ENCODE measurements at places on chromosomes 1 and 21.

- no peak for DNase-seq
Observed at GRCh38 chr1:147622731-147623130, 47.6 kb downstream of the ACP6 start.

DNA sequence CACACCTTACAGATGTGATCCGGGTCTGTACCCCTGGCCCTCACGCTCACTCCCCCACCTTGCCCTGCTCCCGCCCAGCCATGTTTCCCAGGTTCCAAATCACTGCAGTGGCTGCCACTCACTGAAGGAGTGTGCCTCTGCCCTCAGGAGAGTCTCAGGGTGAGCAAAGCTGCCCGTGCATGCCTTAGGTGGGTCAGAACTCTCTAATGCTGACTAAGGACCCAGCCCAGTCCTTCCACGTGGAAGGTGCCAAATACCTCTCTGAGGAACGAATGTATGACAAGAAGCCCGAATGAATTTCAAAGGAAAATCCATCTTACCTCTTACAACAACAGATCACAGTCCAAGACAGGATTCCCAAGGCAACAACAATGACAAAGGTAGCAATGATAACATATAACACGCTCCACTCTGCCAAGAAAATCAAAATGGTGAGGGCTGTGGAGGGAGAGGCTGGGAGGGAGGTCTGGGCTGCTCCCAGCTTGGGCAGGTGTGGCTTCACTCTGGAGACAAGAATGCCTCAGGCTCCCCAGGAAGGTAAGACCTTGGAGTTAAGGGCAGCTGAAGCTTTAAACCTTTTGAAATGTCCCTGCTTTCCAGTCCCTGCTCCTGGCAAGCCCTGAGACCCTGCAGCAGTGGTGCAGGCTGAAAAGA lies 115.2 kb downstream of the KIAA0319L start:
- no peak for DNase-seq

- no peak for DNase-seq
Observed at GRCh38 chr1:234912548-234913277, 215.9 kb downstream of the TOMM20 start.

DNA sequence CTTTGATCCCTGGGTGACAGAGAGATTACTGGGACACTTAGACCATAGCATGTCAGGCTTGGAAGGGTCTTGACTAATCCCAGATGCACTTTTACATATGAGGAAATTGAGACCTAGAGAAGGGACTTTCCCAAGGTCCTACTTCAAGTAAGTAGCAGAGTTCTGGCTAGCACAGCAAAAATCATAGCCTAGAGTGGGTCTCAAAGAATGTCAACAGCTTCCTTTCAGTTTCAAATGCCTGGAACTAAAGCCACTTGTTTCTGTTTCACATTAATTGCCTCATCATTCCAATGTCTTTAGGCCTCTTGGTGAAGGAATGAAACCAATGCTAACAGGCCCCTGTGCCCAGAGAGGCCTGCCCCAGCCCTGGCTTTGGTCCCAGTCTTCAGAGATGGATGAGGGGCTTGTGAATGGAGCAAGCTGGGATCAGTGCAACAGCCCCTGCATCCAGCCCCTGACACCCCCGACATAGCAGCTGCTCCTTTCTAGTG lies 26.6 kb downstream of the ATF3 start:
- no peak for DNase-seq

- DNase-seq = no peak
Observed at GRCh38 chr1:233865902-233866301, 38.6 kb upstream of the SLC35F3 start.

- no peak for DNase-seq
Observed at GRCh38 chr1:117535821-117536220, 70.0 kb upstream of the TENT5C start.

DNA sequence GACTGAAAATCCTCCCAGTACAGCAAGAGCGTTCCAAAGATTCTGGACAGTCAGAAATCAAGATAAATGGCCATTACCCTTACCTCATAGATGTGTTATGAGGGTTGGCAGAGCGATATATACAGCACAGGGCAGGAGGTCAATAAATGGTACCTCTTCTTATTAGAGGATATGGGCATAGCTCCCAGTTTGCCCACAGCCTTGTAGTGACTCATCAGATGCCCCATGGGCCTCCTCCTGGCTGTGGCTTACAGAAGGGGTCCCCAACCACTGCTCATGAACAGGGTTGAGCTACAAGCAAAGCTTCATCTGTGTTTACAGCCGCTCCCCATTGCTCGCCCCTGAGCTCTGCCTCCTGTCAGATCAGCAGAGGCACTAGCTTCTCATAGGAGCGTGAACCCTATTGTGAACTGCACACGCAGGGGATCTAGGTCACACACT lies 7.3 kb upstream of the IFNGR2 start:
- DNase-seq = peak; percentile 25

DNA sequence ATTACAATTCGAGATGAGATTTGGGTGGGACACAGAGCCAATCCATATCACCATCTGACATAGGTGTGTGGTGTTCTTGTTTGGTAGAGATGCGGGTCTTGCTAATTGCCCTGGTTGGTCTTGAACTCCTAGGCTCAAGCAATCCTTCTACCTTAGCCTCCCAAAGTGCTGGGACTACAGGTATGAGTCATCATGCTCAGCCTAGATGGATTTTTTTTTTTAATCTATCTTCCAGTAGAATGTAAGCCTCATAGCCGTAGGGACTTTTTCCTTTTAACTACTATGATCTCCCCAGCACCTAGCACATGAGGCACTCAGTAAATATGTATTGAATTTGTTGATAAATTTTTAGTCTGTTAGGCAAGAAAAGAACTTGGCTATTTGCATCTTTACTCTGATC lies 94.6 kb upstream of the TENT5C start:
- DNase-seq = no peak

DNA sequence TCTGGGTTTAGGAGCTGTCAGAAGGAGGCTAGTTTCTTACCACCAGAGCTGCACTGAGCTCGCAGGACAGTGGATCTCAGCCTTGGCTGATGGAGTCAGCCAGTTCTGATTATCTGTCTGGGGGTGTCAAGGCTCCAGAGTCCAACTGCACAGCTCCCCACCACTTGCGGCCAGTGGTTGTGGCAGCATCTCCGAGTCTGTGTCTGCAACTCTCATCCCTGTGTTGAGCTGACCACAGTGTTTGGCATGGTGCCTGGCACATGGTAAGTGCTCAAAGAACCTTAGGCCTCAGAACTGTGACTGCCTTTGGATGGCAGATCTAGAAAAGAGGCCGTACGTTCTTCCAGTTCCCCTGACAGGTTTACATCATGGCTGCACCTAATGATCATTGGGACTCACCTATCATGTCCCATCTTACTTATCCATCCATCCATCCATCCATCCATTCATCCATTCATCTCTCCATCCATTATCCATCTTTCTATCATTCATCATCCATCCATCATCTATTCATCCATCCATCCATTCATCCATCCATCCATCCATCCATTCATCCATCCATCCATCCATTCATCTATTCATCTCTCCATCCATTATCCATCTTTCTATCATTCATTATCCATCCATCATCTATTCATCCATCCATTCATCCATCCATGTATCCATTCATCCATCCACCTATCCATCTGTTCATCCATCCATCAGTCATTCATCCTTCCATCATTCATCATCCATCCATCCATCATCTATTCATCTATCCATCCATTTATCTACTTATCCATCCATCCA lies 114.5 kb downstream of the CRYAA start:
- DNase-seq = no peak

DNA sequence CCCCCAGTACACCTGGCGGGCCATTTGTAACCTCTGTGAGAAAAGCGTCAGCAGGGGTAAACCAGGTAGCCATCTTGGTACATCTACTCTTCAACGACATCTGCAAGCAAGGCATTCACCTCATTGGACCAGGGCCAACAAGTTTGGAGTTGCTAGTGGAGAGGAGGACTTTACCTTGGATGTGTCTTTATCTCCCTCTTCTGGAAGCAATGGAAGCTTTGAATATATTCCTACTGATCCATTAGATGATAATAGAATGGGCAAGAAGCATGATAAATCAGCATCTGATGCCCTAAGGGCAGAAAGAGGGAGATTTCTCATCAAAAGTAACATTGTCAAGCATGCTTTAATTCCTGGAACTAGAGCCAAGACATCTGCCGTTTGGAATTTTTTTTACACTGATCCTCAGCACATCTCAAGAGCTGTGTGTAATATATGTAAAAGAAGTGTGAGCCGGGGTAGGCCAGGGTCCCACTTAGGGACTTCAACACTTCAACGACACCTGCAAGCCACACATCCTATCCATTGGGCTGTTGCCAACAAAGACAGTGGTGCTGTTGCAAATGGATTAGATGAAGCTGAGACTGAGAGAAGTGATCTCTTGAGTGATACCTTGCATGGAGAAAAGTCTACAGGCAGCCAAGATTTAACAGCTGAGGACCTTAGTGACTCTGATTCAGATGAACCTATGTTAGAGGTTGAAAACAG lies 2.7 kb downstream of the ZBED6 start:
- DNase-seq = no peak

GRCh38 chr1:216221260-216221700 lies 202.0 kb downstream of the USH2A start:
- peak; percentile 52 for DNase-seq

DNA sequence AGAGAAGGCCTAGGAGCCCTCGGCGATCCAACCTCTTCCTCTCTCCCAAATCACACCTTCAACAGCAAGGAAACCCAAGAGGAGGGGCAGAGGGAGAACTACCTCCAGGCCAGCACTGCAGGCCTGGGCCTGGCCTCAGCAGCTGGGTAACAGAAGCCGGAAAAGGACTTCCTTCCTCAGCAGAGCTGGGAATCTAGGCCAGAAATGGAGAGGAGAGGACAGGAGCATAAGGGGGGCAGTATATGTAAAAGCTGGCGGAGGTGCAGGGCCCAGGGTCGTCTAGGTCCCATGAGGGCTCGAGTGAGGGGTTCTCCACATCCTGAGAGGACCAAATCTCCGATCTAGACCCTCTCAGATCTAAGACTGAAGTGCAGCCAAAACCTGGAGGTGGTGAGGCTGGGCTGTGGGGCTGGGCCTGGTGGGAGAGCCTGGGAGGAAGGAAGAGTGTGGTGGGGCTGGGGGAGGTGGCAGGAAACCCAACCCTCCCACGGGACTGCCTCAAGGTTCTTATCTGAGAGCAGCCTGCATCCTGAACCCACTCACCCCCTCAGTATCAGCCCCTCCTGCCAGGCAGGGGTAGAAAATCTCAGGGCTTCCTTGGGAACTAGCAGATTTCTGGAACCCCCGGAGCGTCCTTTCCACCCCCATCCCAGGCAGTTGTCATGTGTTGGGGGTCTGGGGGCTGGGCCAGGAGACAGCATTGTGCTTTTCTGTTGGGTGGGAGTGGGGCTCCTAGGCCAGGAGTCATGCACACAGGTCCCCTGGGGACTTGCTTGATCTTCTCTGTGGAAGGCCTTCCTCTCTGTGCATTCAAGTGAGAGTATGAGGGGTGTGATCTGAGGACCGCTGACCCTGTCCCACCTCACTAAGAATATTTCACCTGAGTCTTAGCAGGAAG lies 33.0 kb downstream of the PIK3C2B start:
- DNase-seq = no peak

DNA sequence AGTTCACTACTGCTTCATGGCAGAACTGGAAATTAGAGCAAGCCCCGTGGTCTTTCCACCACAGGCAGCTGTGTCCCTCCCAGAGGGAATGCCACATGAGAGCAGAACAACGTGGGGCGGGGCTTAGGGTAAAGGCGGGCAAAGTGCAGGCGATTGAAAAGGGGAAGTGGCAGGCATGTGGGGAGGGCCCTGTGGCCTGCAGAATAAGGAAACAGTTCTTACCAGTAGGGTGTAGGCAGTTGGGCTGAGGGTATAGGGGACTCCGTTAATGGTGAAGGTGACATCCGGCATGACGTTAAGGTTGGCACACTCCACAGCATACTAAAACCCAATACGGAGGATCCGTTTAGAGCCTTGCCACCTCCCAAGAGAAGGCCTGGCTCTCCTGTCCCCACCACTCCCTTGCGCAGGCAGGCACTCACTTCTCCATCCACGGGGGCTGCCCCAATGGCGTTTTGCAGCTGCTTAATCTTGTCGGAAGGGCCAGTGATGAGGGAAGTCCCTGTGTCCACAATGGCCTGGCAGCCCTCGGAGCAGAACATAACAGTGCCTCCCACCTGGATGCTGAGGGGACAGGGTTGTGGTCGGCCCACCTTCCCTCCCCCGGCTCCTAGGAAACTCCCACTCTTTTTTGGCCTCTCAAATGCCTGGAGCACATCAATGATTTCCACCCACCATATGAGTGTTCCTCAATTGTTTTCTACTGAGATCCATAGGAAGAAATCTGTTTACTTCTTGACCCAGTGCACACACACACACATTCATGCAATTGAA lies 9.1 kb upstream of the RAB7B start:
- no peak for DNase-seq

DNA sequence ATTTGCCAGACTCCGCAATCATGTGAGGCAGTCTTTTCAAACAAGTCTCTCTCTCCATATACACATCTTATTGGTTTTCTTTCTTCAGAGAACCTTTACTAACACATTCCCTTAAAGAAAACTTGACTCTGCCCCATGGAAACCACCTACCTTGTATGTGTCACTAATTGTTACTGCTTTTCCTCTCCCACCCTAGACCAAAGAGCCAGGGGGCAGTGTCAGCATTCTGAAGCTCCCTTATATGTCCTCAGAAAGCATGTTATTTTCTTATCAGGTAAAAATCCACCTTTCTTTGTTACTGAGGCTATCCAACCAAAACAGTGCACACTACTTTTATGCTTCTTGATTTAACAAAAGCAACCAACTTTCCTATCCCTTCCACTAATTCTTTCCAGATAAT lies 98.9 kb upstream of the SLC5A9 start:
- no peak for DNase-seq

DNA sequence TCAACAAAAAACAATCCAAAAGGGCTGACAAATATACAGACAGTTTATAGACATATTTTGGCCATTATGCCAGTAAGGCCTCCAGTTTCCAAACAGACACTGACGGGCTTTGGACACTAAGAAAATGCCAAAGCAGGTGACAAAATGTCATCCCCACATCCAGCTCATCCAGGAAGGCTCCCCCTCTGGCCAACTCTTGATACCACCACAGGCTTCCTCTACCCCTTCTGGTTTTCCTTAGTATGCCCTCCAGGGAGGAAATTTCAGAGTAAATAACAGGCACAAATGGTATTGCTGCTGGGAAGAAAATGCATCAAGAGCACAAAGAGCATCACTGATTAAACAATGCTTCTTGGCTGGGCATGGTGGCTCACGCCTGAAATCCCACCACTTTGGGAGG lies 225.3 kb downstream of the VAV3 start:
- no peak for DNase-seq

- DNase-seq = no peak
Observed at GRCh38 chr1:58852731-58853485, 69.1 kb upstream of the JUN start.

Measured in urothelium cell line (cell line).